ENCODE measurements at places on chromosomes 2 and 18.
A peak's percentile ranks its signal among the peaks of the same experiment; 100 is the strongest.

- no peak for DNase-seq
Observed at GRCh38 chr2:28564346-28564745, 68.5 kb downstream of the PLB1 start.

- DNase-seq, result peak; percentile 52
Observed at GRCh38 chr2:218892693-218893348, 12.2 kb downstream of the WNT10A start.

DNA sequence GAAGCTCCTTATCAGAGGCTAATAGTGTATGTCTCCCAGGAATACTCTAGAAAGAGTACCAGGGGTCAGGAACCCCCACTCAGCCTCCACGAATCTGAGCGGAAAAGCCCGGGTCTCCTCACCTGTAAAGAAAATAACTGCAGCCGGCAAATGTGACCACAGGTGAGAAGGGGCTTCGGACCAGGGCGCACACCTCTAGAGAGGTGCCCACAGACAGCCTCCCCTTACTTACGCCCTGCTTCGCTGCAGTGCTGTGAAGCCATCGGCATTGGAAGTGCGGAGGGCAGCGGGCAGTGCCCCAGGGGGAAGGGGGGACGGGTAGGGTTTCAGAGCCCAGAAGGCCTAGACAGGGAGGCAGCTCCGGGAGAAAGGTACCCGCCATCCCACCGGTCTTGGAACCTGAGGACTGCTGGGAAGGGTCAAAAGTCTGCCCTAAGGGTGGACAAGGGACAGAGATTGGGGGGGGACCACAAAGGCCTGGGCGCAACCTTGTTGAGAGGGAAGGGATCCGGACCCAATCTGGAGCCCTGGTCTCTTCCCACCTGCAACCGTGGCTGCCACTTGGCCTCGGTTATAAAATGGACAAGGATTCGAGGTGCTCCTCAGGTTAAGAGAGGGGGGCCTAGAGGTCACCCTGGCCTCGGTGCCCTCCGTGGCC, 642 bp upstream of the STEAP3 start:
- no peak for DNase-seq

DNA sequence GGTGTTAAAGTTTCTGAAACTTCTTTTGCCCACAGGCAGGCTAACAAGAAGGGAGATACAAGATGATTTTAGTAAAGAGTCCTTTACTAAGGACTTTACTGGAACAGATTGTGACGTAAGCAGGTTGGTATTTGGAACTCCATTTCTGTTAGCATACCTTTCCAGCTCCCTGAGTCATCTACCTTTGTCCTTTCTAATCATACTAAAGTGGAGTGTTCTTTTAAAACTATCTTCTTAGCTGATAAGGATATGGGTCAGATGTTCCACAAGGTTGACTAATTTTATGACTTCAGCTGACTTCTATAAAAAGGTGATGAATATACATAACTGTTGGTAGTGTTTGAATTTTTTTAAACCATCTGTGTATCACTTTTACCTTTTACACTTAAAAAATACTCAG, 21.1 kb downstream of the UGP2 start:
- DNase-seq, result peak; percentile 41

- peak; percentile 36 for DNase-seq
Observed at GRCh38 chr2:149716687-149717086, 129.1 kb upstream of the MMADHC start.

DNA sequence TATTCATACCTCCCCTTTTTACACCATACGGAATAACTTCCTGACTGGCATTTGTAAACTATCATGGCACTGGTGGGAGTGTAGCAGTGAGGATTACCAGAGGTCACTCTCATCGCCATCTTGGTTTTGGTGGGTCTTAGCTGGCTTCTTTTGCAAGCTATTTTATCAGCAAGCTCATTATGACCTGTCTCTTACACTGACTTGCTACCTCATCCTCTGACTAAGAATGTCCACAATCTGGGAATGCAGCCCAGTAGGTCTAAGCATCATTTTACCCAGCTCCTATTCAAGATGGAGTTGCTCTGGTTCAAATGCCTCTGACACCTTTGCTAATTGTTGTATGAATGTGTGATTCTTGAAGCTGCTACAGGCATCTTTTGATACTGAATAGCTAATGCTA, 950.8 kb upstream of the SLC39A10 start:
- DNase-seq, result no peak

GRCh38 chr2:27150639-27151230, 1.9 kb downstream of the TCF23 start:
- no peak for DNase-seq

DNA sequence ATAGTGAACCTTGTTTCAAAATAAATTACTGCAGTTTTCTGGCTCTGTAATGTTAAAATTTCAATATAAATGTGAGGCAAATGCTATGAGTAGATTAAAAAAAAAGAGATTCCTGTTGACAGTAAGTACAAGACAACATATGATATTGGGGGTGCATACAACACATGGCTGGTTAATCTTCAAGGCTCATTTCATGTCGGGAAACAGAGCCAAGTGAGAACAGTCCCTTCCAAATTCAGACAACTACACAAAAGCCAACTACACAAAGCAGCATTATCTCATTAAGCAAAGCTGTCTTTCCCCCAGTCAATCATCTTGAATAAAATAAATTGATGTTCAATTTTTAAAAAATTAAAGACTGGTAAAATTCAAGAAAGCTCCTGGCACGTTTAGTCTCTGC, 549.2 kb downstream of the CCDC85A start:
- no peak for DNase-seq

- no peak for DNase-seq
Observed at GRCh38 chr2:239122421-239123110, 274.7 kb downstream of the TWIST2 start.

DNA sequence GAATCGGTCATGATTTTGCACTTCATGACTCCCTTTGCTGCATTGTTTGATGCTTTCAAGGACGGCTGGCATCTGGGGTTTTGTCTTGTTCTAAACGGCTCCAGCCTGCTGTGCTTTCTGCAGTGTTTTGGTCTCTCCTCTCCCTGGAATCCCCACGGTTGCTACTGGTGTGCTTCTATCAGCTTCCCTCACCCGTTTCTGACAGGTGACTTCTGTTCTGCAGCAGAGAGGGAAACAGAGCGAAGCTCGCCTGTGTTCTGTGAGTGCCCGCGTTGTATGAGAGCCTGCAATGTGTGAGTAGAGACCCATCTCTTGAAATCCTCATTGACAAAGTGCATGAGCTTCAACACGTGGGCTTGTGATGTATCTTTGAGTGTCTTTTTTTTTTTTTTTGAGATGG, 102.8 kb downstream of the DCDC2C start:
- no peak for DNase-seq

DNA sequence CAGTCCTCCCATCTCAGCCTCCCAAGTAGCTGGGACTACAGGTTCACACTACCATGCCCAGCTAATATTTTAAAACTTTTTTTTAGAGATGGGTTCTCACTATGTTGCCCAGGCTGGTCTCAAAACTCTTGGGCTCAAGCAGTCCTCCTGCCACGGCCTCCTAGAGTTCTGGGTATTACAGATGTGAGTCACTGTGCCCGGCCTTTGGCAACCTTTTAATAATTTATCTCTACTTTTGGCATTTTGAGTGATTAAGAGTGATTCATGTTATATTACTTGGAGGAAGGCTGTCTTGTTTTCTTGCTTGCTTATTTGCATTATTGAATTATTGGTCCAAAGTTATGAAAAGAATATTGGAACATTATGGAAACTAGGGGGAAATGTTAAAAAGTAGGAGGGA, 24.3 kb downstream of the NCOA1 start:
- peak; percentile 13 for DNase-seq

DNA sequence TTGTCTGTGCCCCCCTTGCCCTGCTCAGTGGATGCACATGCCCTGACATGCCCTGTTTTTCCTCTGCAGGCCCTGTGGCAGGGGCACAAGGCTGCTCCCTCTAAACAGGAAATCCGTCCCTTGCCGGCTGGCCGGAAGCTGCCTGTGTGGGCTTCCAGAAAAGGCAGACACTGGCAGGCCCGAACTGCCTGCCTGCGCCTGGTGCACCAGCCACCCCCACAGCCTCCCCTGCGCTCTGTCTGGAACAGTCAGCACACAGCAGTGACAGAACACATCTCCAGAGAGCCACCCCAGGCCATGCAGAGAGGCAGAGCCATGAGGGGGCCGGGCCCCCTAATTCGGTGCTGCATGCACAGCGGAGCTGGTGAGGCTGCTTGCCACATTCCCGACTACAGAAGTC, 33.5 kb downstream of the LOXHD1 start:
- peak; percentile 1 for DNase-seq

DNA sequence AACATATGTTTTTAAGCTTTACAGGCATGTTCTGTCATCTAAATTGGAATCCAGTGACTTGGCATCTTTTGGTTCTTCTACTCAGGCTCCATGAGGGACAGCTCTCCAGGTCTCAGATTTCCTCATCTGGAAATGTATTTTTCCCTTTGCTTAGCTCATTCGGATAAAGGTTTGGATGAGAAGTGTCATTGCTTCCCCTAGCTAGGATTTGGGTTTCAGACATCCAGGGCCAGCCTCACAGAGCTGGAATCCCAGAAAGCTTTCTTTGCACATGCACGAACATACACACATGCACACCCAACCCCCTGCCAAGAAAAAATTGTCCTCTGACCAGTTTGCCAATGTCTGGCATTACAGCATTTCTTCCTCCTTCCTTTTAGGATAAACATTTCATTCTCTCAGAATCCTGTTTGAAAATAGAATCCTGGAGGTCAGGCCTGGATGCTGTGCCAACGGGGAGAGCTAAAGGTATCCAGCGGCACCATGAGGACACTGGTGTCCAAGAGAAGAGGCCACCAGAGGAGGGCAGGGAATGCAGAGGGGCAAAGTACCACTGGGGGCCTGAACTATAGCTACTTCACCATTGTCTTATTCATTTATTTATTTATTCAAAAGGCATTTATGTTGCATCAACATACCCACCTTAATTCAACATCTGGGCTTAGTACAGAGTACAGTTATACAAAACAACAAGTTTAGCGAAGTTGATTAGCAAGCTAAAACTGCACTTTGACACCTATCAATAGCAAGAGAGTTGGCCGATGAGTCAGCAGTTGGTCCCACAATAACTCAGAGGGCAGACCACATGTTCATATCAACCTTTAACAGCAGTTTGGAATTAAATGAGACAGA, 97.9 kb upstream of the ATL2 start:
- DNase-seq, result no peak

- peak; percentile 24 for DNase-seq
Observed at GRCh38 chr2:232683368-232683767, 13.8 kb upstream of the GIGYF2 start.

DNA sequence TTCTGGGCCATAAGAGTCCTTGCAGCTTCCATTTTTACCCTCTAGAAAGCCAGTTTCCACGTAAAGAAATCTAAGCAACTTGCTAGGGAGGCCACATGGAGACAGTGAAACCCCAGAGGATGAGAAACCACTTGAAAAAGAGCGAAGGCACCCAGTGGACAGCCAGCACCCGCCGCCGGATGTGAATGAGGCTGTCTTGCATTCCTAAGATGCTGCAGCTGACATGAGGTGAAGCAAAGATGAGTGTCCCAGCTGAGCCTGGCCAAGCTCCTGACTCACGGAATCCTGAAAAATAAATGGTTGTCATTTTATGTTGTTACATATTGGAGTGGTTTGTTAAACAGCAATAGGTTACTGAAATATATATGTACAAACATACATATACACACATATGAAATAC, 65.9 kb upstream of the STPG4 start:
- peak; percentile 92 for DNase-seq

GRCh38 chr2:142536492-142536891, 341.0 kb upstream of the KYNU start:
- DNase-seq, result no peak

GRCh38 chr2:74011246-74011645, 26.5 kb downstream of the TET3 start:
- no peak for DNase-seq

DNA sequence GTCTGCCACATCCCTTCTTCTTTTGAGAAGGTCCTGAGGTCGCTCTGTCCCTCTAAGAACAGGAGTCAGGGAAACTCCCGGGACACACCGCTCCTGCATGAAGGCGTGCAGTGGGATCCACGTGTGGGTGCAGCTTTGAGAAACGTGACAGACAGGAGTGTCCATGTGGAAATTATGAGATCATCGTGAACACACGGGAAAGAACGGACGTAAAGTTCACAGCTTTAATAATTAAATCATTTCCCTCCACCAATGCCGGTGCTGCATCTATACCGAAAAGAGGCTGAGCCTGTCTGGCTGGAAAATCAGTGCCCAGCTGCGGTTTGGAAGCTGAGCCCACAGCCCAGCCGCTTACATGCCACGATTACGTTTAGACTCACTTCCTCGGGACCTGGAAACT, 372.4 kb upstream of the SALL3 start:
- DNase-seq, result no peak

- DNase-seq, result peak; percentile 88
Observed at GRCh38 chr2:238790126-238790832, 57.6 kb upstream of the TWIST2 start.

- DNase-seq, result no peak
Observed at GRCh38 chr2:51813247-51813646, 781.3 kb upstream of the NRXN1 start.

- DNase-seq, result peak; percentile 88
Observed at GRCh38 chr18:9017905-9018227, 84.6 kb upstream of the NDUFV2 start.

DNA sequence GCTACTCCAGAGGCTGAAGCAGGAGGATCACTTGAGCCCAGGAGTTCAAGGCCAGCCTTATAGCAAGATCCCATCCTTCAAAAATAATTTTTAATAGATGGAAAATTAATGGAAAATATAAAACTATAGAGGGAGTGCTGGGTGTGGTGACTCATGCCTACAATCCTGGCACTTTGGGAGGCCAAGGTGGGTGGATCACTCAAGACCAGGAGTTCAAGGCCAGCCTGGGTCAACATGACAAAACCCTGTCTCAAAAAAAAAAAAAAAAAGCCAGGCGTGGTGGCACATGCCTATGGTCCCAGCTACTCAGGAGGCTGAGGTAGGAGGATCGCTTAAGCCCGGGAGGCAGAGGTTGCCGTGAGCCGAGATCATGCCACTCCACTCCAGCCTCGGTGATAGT, 48.0 kb downstream of the AP1S3 start:
- DNase-seq, result no peak

DNA sequence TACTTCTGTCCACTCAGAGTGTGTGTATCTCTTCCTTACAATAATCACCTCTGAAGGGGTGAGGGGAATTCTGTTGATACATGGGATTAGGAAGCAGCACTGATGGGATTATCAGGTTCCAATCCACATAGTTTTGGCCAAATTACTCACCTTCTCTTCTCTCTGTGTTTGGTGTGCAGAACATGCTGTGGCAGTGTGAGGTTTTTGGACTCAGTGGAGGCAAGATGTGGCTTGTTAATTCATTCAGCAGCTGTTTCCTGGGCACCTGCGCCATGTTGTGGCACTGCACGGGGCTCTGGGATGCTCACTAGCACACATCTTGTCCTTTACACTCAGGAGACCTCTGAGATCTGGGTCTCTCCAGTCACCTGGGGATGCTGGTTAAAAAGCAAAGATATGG, 350.3 kb upstream of the HS6ST1 start:
- DNase-seq, result no peak

DNA sequence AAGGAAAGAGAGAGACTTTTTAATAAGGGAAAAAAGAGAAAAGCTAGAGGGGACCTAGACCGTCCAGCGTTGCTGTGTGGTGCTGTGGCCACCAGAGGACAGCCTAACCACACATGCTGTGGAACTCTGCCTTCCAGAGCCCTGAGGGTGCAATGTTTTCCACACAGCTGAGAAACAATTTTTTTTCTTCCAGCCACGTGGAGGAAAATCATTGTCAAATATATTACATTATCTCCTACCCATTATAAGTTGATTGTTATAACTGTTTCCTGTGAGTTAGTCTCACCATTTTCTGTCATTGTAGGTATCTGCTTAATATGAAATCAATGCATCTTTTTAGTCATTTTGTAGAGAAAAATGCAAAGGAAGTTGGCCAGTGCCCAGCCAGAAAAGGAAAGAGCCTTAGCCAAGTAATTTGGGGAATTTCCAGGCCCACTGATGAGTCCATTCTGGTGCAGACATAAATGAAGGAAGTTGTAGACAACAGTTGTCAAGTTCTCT, 5.9 kb upstream of the MRPL19 start:
- peak; percentile 82 for DNase-seq
